GM10248 (cell line): ENCODE measurements at places on chromosomes 2 and 18.

DNA sequence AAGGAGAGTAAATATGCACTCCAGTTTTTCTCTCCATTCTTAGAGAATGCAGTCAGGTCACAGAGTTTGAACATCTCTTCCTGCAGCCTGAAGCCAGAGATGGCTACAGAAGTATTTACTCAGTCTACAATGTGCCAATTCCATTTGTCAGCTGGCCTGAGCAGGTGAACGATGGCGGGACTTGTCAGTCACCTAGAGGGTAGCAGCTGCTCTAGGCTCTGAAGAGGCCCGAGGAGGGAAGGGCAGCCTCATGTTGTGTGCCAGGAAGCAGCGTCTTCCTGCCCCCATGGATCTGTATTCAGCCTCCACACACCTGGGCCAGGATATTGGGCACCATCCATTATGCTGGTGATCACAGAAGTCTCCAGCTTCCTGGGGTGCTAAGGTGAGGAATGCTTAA, 316.7 kb upstream of the CHAC2 start:
- DNase-seq: no peak

DNA sequence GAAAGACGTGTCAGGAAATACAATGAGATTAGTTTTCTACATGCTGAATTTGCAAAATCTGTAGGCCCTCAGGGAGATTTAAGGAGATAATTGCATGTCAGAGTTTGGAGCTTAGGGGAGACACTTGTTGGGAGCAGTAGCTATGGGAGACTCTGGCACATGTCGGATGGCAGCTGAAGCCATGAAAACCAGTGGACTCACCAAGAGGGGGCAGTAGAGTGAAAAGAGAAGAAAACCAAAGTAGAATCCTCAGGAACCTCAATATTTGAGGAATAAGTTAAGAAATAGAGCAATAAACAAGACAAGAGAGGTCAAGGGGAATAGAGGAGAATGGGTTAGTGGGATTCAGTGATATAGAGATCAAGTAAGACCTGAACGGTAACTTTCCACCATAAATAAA, 24.8 kb downstream of the RUFY4 start:
- no peak for DNase-seq

DNA sequence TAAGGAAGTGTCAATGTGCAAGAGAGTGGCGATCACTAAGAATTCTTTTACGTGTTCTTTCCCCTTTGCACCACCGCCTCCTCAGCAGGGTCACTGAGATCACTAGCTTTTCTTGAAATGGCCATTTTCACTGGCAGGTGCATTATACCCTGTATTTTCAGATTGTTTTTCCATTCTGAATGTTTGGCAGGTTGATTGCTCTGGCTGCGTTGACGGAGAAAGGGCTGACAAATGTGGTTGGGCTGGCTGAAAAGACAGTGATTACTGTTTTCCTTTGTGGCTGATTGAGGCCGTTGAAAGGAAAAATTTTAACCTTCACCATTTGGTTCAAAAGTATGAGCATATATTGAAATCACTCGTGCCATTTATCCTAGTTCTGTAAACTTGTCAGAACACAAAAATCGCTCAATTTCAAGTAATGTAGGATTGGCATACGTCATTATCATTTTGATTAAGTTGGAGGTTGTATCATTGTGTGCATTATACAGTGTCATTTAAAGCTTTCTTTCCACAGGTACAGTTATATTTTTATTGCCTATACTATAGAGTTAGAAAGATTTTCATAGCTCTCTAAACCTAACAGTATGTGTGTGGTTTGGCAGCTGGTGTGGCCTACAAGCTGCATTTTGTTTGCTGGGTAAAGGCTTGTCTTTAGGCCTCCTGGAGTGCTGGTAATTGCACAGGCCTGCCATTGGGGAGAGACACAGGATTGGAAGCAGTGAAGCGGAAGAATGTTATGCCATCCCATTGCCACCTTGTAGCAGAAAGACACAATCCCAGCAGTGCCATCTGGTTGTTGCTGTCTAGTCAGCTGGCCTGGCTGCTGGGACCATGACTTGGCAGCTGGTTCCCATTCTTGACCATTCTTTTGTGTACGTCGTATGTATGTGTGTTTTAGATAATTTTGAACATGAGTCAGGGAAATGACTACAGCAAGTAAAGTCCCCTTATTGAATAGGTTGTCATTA, 36.7 kb downstream of the DYNC1I2 start:
- no peak for DNase-seq

DNA sequence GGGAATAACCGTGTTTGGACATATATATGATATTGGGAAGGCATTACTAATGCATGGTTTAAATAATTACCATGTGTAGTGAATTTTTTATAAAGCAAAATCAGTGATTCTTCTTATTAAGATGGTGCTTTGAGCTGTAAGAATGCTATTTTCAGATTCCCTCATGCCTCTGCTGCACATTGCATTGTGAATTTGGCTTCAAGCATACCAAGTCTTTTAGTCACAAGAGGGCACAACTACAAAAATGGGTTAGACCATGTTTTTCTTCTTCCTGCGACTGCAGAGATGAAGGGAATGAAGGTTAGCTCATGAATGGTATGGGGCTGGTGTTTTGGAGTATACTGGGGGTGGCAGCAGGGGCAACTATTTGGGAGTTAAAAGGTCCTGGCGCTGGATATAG, 320.1 kb downstream of the SLC4A3 start:
- no peak for DNase-seq

DNA sequence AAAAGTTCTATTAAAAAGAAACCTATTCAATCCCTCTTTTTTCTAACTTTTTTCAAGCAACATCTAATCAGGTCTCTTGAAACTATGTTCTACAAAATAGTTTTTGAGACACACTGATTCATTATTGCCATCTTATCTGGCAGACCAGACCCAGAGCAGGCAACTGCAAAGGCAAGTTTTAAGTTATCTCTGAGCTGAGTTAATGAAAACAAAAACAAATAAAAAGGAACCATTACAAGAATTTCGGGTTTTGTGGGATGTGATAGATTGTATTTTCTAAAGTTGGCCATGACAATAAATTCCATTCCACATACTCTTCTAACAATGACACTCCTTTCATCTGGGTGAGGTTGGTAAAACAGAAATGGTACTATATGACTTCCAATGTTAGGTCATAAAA, 15.2 kb upstream of the TWSG1 start:
- no peak for DNase-seq

DNA sequence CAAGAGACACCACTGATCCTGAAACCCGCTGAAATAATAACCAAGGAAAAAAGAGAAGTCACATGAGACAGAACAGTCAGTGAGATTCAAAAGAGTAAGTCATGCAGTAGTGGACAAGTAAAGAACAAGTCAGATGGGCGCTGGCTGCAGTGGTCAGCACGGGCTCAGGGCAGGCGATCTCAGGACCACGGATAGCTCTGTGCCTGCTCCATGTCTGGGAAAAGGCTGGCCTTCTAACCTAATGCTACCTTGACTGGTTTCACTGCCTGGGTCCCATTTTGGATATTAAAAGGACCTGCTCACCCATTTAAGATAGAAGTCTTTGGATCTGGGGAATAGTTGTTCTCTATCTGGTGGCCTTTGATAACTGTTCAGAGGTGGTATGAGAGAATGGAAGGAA, 61.7 kb upstream of the LCLAT1 start:
- DNase-seq: no peak

DNA sequence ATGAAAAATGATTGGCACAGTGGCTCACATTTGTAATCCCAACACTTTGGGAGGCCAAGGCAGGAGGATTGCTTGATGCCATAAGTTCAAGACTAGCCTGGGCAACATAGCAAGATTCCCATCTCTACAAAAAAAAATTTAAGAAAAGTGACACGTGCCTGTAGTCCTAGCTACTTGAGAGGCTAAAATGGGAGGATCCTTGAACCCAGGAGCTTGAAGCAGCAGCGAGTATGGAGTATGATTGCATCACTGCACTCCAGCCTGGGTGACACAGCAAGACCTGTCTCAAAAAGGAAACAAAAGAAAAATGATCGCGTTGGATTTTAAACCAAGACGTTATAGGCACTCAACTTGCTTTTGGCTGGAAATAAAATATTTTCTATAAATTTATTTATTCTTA, 37.8 kb upstream of the CREB1 start:
- no peak for DNase-seq

DNA sequence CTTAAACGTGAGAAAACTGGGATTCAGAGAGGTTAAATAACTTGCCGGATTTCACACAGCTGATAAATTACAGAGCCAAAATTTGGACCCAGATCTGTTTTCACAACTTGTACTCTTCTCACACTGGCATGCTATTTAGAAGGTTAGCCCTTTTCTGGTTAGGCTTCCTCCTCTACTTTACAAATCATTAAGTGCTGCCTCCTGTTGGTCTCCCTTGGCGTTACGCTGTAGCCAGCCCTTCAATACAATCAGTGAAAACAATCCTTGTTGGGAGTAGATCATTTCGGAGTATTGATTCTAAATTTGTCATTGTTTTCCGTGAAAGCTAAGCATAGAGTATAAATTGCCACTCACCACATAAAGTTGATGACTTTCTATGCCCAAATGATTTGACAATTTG, 153.5 kb downstream of the ARHGAP15 start:
- DNase-seq: no peak

DNA sequence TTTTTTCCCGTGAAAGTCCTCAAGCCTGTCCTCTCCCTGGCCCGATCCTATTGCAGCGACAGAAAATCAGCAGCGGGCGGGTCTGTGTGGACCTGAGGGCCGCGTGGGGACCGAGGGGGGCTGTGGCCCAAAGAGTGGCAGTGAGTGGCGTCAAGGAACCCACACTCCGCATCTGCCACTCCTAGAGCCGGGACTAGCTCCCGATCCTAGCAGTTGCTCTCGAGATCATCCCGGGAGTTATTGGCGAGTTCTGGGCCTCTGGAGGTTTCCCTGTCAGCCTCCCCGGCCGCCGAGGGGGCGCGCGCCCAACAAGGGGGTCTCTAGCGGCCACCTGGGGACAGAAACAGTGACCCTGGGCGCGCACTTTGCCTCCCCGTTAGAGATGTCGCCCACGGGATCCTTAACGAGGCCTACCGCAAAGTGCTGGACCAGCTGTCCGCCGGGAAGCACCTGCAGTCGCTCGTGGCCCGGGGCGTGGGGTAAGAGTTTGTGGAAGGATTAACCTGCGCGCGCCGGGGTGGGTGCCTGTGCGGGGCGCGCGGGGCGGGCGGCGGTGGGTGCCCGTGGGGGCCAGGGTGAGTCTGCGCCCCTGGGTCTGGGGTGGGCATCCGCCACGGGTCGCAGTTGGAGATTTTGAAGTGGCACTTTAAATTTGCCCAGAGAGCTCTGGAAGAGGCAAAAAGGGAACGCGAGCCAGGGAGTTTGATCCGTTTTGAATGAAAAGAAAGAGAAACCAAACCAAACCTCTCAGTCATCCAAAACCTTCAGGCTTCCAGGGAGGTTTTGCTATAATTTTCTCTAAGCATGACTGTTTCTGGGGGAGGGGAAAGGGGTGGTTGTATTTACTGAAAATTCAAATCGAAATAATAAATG, 3.5 kb downstream of the ADCYAP1 start:
- DNase-seq: no peak

DNA sequence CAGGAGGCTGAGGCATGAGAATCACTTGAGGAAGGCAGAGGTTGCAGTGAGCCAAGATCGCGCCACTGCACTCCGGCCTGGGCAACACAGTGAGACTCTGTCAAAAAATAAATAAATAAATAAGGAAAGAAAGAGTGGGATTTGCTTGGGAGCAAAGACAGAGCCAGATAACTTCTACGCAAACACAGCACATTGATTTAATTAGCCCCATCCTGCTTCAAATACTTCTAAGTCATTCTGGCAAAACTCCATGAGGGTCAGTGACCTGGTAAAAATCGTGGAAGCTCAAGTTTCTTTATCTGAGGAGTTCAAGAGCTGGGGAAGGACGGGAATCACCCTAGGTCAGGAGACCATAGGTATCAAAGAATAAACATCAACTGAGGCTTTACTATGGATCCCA, 70.6 kb upstream of the TCF7L1 start:
- DNase-seq: no peak
